ENCODE measurements at places on chromosomes 6 and 20.

GRCh38 chr6:89200706-89201215, 16.4 kb downstream of the GABRR1 start:
- DNase-seq = no peak

DNA sequence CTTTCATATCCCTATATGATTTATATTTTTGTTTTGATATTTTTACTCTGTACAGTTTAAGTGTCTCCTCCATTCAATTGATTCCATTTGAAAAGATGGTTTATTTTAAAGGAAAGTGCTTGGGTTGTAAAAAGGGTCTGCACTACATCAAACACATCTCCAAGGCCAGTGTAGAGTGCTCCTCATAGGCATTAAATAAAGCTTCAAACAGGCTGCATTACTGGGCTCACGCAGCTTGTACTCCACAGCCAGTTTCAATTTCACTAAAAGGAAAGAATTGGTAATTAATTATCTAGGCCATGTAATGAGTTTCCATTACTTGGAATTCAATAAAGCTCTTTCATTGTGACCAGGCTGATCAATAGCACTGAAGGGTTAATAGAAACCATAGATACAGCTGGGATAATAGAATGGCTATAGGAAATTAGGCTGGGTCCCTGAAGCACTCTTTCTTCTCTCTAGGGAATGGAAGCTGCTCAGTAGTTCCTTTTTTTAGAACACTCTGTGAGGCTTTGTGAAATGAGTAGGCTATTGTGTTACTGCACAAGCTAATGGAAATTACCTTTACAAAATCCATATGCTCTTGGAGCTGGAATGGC, 442.2 kb downstream of the RNF144B start:
- no peak for DNase-seq

GRCh38 chr6:109362102-109362884, 20.0 kb downstream of the CD164 start:
- DNase-seq = no peak

GRCh38 chr6:52976591-52977035, 18.5 kb downstream of the GSTA4 start:
- DNase-seq = no peak

GRCh38 chr6:36025260-36025931, 955 bp upstream of the SLC26A8 start:
- no peak for DNase-seq

- DNase-seq = no peak
Observed at GRCh38 chr6:82761674-82762345, 303.8 kb downstream of the UBE3D start.

- peak; percentile 31 for DNase-seq
Observed at GRCh38 chr20:4607287-4607713, 114.4 kb upstream of the PRND start.

GRCh38 chr6:12419631-12420272, 129.6 kb downstream of the EDN1 start:
- no peak for DNase-seq

DNA sequence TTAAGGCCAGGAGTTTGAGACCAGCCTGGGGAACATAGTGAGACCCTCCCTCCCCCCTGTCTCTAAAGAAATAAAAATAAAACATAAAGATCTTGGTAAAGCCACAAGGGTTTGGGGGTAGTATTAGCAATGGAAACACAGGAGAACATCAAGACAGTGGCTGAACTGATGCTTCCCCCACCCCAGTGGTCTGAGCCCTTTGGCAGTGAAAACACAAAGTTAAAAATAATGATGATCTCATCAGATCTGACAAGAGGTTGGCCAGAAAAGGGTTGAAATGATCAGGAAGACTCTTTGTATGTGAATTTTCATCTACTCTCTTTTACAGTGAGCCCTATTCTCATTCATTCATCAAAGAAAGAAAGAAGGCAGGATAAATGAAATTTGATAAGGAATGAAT, 93.7 kb downstream of the KCNB1 start:
- DNase-seq = no peak

- DNase-seq = no peak
Observed at GRCh38 chr6:44253307-44254101, 3.8 kb downstream of the SLC35B2 start.

DNA sequence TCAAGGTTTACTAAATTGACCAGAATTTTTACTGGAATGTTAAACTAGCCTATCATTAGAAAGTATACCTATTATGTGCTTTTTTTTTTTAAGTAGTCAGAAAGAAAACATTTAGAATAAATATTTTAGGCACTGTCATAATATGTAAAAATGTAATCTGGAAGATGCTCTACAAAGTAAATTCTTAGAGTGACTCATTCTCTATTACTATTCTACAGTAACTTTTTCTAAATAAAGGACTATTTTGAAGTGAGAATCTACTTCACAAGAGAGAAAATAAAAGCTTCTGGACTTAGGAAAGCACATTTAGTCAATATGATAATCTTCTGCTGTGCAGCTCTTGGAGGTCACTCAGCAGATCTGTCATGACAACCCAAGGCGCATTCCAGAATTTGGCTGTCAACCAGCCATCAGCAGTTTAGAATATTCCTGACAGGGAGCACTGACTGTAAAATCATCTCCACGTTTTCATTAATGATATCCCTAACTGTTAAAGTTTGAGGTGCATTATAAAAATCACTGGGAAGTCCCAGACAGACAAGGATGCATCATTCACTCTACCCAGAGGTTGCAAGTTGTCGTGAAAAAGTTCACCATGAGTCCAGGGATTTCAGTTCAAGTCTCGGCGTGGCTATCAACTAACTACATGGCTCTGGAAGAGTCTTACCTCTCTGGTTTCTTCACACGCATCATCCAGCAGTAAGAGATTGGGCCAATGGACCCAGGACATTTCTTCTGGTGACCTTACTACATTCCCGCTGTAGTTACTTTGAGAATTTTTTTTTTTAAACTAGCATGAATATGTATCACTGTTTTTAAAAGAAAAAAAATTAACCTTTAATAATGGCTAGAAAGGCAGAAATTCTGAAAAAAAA, 374.9 kb downstream of the GJA1 start:
- DNase-seq = no peak

- DNase-seq = no peak
Observed at GRCh38 chr6:24072038-24072746, 53.8 kb upstream of the NRSN1 start.

DNA sequence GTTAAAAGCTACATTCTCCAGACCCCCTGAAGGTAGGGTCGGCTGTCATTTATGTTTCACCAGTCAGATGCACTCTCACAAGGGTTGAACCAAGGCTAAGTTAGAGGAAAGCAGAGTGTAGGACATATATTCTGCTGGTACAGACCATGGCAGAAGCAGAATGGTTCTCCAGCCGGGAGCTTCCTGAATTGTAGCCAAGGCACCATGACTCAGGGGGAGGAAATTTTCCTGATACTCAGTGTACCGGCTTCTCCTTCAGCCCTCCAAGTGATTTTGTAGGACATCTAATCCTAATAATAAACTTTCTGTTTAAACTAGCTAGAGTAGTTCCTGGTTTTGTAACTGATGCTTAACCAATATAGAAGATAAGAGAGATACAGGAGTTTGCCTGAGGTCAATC, 14.2 kb upstream of the SLPI start:
- no peak for DNase-seq

GRCh38 chr6:152423216-152424103, 213.7 kb downstream of the SYNE1 start:
- no peak for DNase-seq

All from stimulated activated CD8-positive, alpha-beta memory T cell treated with anti-CD3 and anti-CD28 coated beads, Interleukin-7, amount 100 ng/mL, for 1 hour (primary cell).